ENCODE measurements at places on chromosomes 13 and 19.

GRCh38 chr13:42056146-42056545, 7.7 kb downstream of the DGKH start:
- DNase-seq, result no peak

DNA sequence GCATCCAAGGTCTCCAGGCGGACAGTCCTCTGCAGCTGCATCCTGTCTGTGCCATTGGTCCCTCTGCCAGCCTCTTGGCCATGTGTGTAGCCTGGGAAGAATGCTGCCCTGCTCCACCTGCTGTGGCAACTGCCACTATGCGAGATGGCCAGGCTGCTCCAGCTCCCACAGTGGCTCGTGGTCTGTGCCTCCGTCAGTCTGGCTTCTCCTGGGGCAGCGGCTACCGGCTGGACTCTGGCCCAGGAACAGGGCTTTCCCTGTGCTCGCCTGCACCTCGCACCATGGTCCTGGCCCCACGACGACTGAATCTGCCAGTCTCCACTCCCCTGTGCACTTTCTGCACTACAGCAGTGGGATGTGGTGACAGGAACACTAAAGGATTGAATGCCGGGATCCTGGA, 26.7 kb upstream of the FFAR2 start:
- no peak for DNase-seq

GRCh38 chr13:44874886-44875630, 114.2 kb downstream of the NUFIP1 start:
- no peak for DNase-seq

- peak; percentile 50 for DNase-seq
These were observed 689 bp downstream of the ING1 start for GRCh38 chr13:110713981-110714796.

DNA sequence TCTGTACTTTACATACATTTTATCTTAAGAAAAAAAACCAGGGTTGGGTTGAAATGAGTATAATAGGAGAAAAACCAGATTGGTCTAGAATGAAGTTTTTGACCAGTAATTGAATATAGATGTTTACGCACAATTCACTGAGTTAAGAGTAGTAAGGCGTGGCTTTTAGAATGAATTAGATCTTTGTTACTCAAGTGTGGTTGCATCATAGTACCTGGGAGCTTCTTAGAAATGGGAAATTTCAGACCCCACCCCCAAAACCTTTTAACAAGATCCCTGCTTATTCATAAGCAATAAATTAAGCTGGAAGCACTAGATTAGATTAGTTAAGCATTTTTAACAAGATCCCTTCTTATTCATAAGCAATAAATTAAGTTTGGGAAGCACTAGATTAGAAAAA, 28.7 kb upstream of the LMO7 start:
- peak; percentile 79 for DNase-seq

- DNase-seq, result no peak
These were observed 34.3 kb downstream of the RCBTB1 start for GRCh38 chr13:49550942-49551644.

- DNase-seq, result peak; percentile 33
These were observed 1123.3 kb downstream of the EFNB2 start for GRCh38 chr13:105412171-105412570.

DNA sequence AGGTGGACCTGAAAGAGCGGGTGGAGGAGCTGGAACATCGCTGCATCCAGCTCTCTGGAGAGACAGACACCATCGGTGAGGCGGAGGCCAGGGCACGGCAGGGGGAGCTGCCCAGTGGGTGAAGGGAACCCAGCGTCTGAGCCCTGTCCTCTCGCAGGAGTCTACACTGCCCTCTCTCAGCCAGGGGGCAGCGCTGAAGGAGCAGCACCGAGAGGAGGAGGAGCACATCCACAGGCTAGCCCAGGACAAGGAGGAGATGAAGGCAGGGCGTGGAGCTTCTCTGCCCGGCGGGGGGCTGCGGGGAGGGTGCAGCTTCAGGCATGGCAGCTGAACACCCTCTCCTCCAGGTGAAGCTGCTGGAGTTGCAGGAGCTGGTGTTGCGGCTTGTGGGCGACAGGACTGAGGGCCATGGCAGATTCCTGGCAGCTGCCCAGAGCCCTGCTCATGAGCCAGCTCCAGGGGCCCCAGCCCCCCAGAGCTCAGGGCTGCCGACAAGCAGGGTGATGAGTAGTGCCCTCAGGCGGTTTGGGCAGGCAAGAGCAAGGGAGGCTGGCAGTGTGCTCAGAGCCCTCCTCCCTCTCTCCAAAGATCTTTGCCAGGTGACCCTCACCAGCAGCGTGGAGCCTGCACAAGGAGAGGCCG, 31.4 kb upstream of the ZNF492 start:
- DNase-seq, result no peak

GRCh38 chr19:28862238-28862637, 350.7 kb downstream of the UQCRFS1 start:
- DNase-seq, result no peak

DNA sequence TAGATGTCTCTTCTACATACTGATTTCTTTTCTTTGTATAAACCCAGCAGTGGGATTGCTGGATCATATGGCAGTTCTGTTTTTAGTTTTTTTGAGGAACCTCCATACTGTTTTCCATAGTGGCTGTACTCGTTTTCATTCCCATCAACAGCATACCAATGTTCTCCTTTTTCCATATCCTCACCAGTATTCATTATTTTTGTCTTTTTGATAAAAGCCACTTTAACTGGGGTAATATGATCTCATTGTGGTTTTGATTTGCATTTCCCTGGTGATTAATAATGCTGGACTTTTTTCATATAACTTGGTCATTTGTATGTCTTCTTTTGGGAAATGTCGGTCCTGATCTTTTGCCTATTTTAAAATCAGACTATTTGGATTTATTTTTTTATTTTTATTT, 108.5 kb downstream of the PAN3 start:
- no peak for DNase-seq

DNA sequence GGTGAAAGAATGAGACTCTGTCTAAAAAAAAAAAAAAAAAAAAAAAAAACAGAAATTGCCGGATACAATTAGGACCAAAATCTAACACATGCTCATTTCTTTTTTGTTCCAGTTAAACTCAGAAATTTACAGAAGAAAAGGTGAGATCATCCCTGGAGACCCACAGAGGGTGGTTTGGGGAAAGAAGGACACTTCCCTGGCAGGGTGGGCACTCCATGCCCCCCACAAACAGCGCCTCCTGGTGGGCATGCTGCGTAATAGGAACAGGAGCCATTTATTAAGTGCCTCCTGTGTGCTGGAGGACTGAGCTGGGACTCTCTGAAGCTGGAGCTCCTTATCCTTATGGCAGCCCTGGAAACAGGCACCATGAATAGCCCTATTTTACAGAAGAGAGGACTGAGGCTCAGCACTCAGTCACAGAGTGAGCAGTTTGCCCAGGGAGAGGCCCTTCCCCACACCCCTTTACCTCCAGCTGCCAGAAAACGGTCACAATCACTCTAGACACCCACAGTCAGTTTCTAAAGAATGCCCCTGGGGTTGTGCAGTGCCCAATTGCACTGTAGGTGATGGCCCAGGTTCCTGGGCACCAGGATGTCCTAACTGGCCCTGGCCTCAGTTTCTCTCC, 10.1 kb downstream of the C19orf38 start:
- DNase-seq, result no peak

Measured in mammary epithelial cell (primary cell).